Stimulated activated CD4-positive, alpha-beta T cell treated with anti-CD3 and anti-CD28 coated beads, Interleukin-15, amount 100 ng/mL, for 24 hours (primary cell): ENCODE measurements at places on chromosomes 4 and X.

- no peak for DNase-seq
Measured at GRCh38 chrX:46386511-46386910, 158.7 kb downstream of the ZNF674 start.

DNA sequence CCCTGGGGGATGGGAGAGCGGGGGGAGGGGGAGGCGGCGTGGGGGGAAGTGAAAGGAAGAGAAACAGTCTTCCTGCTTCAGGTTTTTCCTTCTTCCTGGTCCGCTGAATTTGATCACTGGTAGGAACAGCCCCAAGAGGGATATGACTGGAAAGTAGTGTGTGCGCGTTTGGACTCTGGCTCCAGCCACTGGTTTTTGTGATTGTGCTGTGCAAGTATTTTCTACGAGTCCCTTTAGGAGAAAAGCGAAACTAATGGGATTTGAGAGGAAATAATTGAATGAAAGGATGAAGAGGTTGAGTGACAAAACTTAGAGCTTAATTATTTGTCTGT lies 836 bp downstream of the PRRG1 start:
- no peak for DNase-seq

- no peak for DNase-seq
Measured at GRCh38 chrX:68419975-68420374, 13.3 kb downstream of the OPHN1 start.

DNA sequence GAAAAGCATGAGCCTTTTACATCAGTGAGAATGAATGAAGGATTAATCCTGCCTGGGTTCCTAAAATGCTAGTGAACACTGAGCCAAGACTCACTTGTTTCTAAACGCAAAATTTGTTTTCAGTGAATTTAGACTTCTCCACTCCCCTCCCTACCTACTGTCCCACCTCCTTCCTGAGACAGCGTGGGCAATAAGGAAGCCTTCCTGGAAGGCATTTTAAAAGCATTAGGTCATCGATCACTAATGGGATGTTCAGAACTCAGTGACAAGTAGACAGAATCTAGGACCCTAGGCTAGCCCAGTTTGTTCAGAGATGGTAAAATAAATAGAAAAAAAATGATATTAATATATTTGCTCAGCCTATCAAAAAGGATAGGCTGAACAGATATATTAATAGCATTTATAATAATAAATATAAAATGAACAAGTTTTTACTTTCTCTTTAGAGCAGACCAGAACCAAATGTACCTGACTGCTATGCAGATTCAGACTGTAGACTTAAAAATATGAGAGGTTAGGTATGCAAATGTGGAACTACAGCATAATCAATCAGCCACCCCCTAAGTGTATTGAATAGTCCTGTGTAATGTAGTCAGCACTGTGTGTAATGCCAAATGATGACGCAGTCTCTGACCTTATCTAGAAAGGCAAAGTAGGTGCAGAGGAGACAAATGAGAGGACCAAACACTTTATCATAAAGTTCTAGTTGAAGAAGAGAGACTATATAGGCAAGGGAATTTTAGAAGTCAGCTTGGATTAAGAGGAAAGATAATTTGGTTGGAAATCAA lies 331.1 kb downstream of the GPAT3 start:
- no peak for DNase-seq

DNA sequence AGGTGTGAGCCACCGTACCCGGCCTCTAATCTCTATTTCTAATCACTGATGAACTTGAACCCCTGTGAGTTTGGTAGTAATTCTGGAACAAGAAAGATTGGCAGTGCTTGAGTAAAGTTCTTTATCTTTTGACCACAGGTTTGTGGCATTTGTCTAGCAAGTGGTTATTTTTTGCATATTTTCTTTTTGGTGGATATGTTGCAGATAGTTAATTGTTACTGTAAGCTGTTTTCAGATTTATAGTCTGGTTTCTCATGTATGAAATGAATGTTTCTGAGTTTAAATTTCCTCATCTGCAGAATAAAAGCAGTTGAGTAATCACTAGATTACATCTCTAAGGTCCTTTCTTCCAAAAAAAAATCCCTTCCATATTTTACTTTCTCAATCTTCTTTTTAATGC lies 105.2 kb downstream of the GASK1B start:
- no peak for DNase-seq

DNA sequence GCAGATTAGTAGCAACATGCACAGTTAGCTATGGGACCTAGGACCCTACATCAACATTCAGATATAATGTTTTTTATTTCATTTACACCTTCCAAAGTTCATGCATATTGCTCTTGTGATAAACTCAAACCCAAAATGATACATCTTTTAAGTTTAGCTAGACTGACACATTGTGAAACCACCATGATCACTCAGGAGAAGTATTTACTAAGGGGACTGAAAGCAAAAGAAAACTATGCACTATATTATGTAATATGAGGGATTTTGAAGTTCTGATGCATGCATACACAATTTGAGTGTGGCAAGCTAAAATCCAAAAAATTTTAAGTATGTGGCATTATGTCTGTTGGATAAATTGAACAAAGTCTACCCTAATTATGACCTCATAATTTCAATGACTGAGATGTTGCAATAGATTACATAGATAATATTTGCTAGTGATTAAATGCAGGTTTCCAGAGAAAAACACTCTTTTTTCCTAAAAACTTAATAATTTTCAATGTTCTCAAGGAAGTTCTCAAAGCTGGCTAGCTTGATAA lies 914.8 kb upstream of the GRIA3 start:
- DNase-seq, result no peak

- DNase-seq, result no peak
Measured at GRCh38 chr4:6910960-6911874, 1.6 kb downstream of the TBC1D14 start.

DNA sequence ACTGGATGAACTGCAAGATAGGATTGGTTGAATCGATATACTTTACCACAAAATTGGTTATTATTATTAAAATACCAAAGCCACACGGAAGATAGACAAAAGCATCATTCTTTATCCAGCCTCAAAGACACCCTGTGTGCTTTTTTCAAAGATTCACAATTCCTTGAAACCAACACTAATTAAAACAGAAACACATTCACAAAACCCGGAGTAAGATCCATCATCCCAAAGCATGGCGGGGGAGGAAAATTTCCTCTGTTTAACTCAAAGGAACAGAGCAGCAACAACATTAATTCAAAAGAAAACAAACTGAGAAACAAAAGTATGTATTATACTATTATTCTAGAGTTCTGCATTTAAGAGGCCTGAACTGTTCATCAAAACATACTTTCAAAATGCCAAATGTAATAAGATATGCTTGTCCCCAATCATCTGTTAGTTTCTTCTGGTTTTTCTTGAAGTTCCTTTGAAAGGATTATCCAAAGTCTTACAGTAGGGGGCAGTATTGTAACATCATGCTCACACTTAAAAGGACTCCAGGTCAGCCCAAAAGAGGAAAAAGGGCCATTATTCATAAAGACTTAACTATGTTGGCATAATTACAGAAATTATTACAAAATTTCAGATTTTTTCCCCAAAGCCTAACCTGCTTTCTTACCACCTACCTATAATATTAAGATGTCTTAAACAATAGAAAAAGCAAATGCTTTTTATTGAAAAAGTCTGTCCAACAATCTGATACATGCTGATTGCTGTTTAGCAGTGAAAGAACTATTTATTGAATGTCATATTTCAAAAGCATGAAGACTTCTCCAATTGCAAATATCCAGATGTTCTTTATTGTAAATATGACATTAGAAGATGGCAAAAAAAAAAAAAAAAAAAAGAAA lies 168.7 kb downstream of the SCFD2 start:
- no peak for DNase-seq

DNA sequence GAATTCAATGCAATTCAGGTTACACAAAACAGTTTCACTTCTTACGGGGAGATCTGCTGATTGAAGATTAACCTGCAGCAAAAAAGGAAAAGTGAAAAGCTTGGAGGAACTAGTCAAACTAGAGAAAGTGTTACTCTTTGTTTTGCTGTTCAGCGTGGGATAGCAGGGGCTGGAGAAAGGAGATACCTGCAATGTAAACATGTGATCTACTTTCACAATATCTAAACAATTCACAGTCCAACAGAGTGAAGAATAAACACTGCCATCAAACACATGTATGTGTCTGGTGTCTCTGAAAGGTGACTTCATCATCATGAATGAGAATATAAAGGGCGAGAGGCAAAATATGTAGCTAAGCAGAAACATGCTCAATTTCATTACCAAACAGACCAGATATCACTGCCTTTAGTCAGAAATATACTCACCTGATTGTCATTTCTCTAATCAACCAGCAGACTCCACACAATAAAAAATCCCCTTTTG lies 26.4 kb downstream of the NIPAL1 start:
- no peak for DNase-seq

DNA sequence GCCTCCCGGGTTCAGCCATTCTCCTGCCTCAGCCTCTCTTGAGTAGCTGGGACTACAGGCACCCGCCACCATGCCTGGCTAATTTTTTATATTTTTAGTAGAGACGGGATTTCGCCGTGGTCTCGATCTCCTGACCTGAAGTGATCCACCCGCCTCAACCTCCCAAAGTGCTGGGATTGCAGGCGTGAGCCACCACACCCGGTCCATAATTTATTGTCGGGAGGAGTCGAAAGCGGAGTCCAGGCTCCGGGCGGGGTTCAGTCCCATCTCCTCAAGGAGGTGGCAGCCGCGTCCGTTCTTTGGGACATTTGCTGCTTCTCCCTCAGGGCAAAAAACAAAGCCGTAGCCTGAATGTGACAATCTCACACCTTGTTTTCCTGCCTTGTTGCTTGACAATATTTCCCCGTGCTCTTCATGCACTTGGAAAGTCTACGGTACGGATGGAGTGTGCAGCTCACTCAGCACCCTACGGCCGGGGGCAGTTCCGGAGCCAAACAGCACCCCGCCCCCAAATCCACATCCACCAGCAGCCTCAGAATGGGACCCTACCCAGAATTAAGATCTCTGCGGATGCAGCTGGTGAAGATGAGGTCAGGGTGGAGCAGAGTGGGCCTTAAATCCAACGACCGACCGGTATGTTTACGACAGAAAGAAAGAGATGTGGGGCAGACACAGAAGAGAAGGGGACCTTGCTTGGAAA lies 9.6 kb downstream of the GTPBP6 start:
- no peak for DNase-seq

DNA sequence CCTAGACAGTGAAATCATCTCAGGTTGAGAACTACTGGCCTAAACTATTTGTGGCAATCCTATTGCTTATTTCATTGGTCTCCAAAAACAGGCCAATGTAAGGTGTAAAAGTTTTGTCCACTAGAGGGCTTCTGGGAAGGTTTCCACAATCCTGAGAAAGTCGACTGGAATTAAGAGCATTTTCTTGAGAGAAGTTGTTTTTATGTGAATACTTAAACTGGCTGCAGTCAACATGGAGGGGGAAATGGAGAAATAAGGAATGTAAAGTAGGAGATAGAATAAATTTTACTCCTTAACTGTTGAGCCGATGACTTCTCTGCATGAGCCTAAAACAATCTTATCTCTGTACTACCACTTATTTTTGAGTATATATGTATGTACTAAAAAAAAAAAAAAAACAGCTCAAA lies 11.0 kb upstream of the EIF4E start:
- DNase-seq, result no peak

DNA sequence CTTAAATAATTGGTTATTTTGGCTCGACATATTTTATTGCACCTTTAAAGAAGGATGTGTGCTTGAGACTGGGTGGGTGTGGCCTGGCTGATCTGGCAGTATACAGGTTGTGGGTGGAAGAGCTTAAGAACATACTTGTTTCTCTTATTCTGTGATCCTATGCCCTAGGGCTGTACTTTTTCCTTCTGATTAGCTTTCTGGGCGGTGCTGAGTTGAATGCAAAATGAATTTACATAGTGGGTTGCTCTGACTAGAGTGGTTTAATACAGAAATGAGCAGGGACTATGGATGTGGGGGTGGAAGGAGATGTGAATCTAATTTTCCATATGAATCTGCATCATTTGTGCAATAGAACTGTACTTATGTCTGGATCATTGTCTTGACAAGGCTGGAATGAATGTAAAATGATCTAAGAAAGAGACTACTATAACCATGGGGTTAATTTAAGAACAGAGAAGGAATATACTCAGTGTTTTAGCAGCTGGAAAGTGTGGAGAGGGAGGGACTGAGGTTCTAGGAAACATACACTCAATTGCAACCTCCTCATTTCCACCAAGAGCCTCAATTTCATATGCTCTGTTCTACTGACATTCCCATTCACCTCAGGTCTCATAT lies 73.7 kb downstream of the RLIM start:
- DNase-seq, result peak; percentile 14

DNA sequence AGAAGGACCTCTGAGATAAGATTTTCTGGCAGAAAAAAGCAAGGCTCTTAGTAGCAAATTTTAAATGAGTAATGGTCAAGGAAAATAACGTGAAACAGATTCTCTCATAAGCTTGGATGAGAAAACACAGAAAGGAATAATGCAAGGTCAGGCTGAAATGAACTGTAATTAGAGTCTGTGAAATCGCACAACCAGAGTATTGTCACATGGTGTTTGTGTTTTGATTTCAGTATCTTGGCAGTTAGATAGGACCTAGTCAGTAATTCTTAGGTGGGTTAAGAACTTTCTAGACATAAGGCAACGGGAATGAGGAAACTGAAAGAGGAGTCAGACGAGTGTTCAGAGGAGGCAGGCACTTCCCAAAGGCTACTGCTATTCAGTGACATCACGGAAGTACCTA lies 34.6 kb downstream of the LIMCH1 start:
- DNase-seq, result no peak

DNA sequence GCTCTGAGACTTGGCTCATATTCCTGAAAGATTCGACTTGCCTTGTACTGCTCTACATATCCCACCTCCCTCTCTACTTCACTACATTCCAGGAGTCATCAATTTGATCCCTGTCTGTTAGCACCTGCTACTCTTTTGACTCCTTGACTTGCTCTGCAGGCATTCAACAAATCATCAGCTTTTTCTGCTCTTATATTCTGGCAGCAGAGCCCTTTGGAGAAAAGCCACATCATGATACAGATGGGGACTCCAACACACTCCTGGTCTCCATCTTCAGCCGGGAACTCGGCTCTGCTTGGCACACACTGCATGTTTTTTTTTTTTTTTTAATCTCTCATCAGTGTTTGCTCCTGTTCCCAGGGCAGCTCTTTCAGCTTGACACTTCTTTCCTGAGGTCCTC lies 293.2 kb upstream of the LCORL start:
- no peak for DNase-seq

DNA sequence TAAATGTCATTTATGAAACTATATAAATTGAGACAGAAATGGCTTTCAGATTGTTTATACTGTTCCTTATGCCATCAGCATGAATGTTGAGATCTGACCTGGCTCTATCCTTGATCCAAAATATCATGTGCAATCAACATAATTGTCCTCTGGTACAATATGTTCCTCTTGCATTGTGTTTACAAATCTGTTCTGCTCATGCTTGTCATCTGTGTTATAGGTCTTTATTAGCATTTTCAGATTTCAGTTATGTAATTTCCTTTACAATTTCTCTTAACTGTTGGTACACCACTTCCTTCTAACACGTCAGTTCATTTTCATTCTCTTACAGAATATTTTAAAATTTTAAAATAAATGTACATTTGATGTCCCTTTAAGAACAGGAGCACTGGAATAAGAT lies 1.6 kb downstream of the HPGD start:
- no peak for DNase-seq

- DNase-seq, result no peak
Measured at GRCh38 chr4:52933738-52934137, 71.6 kb downstream of the RASL11B start.
